ENCODE measurements at places on chromosomes 2 and 18.
A peak's percentile ranks its signal among the peaks of the same experiment; 100 is the strongest.

DNA sequence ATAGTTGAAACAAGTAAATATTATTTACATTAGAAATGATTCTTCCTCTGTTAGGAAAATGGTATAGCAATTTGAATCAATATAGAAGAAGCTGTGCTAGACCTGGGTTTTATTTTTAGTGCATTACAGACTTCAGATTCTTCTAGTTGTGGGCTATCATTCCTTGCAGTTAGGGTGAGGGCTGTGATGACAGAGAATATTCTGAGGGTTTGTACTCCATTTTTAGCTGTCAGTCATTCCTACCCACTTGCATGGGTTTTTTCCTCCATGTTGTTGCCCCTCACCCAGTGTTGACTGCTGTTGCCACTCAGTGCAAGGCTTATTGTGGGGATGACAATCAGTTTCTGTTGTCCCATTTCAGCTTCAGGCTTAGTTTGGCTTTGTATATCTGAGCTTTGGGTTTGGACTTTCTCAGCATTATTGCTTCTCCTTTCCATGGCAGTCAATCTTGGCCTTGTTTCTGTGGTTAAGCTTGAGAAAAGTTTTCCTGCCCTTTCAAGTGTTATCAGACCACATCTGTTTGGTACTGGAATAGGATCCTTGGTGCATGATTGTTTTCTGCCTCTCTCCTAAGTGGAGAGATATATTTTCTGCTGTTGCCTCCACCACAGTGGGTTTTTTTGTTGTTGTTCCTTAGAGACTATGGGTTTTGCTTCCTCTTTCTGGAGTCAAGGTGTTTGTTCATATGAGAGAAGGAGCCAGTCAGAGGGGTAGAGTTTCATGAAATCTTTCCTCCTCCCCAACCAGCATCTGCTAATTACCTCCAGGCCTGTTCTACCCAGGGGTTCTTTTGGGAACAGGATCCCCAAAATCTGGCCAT lies 312.7 kb upstream of the CWC22 start:
- no peak for DNase-seq

DNA sequence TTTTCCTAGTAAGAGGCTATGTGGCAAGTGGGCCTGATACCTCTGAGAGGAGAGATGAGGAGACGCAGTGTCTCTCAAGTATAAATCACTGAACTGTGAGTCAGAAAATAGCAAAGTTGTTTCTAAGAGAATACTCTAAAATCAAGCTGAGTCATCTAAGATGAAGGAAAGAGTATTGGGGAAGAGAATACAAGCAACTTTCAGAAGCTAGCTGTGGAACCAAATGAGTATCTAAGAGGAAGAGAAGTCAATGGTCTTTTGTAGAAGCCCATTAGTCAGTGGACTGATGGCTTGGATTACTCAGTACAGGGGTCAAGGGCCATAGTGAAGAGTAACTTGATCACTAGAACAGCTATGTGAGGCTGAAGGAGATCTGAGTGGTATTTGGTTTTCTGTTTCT lies 2.7 kb upstream of the DCC start:
- no peak for DNase-seq

DNA sequence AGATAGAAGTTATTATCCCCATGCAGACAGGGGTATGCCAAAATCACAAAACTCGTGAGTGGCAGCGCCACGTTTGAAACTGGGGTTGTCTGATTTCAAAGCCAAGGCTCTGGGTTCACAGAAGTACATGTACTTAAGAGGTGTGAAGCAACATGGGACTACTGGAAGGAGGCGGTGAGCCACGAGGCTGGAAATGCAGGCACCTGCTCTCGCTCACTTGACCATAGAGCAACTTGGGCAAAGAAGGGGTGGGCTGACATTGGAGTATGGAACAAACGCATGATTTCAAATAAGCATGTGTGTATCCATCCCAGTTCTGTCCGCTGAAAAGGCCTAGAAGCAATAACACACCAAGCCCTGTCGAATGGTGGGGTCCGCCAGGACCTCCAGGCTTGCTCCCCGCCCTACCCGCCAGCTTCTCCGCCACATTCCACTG lies 593 bp upstream of the ACTR2 start:
- no peak for DNase-seq

- DNase-seq, result no peak
Measured at GRCh38 chr2:220877897-220878296, 694.2 kb downstream of the EPHA4 start.

- DNase-seq, result no peak
Measured at GRCh38 chr2:25339791-25340180, 1.9 kb downstream of the DNMT3A start.

GRCh38 chr2:239285932-239286230 lies 114.9 kb downstream of the HDAC4 start:
- DNase-seq, result no peak

GRCh38 chr2:233799087-233799665 lies 21.0 kb downstream of the MROH2A start:
- DNase-seq, result peak; percentile 21

DNA sequence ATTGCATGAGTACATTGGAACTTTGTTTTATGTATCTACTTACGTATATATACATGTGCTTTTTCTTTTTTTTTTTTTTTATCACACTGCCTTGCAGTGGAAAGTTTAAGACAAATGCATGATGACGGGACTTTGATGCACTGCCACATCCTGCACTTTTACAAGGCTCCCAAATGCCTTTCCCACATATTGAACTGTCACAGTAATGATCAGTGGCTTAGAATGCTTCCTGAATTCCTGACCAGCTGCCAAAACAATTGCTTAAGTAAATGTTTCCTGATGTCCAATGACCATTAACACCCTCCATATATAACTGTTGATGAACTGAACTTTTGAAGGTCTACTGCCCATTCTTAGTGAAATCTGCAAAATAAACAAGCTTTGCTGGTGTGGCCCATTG lies 60.2 kb downstream of the LYPD6B start:
- no peak for DNase-seq

- peak; percentile 76 for DNase-seq
Measured at GRCh38 chr2:237670641-237671040, 43.3 kb downstream of the LRRFIP1 start.

- no peak for DNase-seq
Measured at GRCh38 chr18:79630281-79631095, 49.1 kb upstream of the CTDP1 start.

DNA sequence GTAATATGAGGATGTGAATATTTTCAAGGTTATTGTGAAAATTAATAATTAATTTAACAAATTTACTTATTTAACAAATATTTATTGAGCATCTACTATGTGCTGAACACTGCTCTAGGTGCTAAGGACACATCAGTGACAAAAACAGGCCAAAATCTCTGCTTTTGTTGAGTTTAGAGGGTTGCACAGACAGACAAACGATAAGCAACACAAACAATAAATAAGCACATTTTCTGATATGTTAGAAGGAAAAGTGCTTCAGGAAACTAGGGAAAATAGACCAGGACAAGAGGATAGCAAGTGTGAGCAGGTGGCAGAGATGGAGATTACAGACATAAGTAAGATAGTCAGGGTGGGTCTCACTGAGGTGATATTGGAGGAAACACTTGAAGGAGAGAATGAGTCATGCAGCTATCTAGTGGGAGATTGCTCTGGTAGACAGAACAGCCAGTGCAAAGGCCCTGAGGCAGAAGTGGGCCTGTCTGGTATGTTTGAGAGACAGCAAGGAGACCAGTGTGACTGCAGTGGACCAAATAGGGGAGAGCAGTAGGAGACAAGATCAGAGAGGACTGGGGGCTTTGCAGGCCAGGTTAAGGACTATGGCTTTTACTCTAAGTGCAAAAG lies 38.3 kb downstream of the SFXN5 start:
- DNase-seq, result no peak

All from right forelimb (tissue), 1 donor.